ENCODE measurements at places on chromosomes 7 and 10.

GRCh38 chr10:24363070-24363469, 154.1 kb downstream of the KIAA1217 start:
- DNase-seq = no peak

- no peak for DNase-seq
Observed at GRCh38 chr10:34190580-34190979, 624.5 kb downstream of the PARD3 start.

DNA sequence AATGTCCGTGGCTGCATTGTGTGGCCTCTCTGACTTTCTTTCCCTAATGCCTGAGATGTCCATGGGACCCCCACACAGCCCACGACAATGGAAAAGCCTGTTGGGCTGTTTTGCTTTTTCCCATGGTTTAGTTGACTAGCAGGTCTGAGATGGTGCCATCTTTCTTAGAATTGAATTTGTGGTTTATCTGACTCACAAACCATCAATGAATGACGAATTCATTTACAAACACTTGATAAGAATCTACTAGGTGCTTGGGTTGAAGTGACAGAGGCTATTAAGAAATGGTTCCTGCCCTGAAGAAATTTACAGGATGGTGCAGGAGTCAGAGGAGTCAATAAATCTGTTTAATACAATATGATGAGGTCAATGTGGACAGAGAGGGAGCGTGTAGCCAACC, 75.4 kb downstream of the OTUD1 start:
- no peak for DNase-seq

DNA sequence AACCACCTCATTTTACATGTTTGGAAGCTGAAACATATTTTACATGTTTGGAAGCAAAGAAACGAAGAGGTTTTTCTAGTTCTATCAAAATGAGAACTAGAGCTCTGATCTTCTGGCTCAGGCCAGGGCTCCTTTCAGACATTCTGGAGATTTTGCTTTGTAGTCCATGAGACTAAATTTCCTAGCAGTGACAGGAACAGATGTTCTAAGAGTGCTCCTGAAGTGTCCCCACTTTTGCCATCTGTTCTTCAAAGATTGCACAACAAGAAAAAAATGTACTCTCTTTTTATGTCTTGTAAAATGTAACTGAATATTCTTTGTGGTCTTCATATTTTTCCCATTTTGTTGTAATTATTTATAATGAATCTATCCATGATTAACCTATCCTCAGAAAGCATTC, 196.4 kb upstream of the PCLO start:
- DNase-seq = no peak

- DNase-seq = no peak
Observed at GRCh38 chr7:121102619-121103018, 114.1 kb downstream of the CPED1 start.

GRCh38 chr10:14456870-14457266, 126.1 kb upstream of the FRMD4A start:
- DNase-seq = no peak

DNA sequence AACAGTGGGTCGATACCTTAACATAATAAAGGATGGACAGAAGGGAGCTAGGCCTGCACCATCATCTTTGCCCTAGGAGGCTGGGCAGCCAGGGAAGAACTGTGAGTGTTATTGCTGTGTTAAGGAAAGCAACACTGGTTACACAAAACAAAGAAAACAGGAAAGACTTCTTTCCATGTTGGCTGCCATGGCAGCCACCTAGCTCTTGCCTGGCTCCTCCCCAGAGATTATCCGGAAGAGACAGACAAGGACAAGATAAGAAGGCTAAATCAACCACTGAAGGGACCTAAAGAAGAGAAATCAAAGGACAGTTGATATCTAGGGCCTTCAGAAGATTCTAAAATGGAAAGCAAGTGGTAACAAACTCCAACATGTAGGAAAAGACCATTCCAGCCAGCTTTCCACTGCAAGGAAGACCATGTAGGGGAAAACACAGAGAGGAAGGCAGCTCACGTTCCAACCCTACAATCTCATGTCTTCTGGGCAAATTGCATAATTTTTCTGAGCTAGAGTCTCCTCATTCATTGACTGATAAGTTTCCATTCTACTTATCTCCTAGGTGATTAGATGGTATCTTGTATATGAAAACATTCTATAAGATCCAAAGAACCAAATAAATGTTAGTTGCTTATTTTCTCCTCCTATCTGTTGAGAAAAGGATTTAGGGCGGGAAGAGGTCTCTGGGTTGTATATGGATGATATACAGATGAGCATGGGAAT, 51.2 kb downstream of the SP8 start:
- no peak for DNase-seq

DNA sequence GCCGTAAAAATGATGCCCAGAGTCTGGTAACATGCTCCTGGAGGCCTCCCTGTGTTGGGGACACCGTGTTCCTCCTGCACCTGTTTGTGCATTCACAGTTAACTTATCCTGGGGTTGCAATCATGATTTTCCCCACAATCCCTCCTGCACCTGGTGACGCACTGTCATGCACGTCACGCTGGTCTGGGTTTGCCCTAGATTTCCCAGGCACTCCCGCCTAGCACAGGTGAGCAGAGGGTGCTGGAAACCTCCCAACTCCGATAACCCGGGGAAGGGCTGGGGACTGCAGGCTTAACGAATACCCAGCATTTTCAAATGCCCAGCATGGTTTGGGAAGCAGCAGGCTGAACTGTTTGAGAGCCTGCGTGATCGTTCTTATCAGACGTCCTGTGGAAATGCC, 427.1 kb downstream of the TCERG1L start:
- no peak for DNase-seq

GRCh38 chr7:37923996-37924395, 3.6 kb downstream of the EPDR1 start:
- no peak for DNase-seq

- no peak for DNase-seq
Observed at GRCh38 chr10:94299417-94299816, 63.3 kb downstream of the NOC3L start.

DNA sequence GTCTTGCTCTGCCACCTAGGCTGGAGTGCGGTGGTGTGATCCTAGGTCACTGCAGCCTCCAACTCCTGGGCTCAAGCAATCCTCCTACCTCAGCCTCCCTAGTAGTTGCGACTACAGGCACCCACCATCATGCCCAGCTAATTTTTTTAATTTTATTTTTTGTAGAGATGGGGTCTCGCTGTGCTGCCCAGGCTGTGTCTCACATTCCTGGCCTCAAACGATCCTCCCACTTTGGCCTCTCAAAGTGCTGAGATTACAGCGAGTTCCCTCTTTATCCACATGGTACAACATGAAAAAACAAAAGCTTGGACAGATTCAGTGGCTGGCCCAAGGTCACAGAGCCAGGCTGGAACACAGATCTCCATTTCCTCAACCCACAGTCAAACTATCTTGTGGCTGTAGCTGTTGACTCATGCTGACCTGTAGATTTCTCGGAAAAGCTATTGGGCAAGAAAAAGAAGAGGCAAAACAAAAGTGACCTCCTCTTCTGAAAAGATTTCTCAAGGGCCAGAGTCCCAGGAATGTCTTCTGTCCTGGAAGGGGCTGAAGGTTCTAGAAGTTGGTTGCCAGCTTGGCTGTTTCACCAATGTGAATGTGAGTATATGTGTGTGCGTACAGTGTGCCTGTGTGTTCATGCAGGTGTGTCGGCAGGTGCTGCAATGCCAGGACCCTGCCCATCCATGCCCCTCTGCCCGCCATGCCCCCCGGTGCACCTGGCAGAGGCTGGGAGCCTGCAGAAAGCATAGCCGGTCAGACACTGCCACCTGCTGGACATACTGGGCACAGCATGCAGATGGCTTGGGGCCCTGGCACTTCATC, 28.4 kb downstream of the TMEM130 start:
- peak; percentile 61 for DNase-seq

GRCh38 chr7:17370901-17371585, 72.6 kb downstream of the AHR start:
- no peak for DNase-seq

- no peak for DNase-seq
Observed at GRCh38 chr10:21521751-21522533, 3.5 kb downstream of the SKIDA1 start.

DNA sequence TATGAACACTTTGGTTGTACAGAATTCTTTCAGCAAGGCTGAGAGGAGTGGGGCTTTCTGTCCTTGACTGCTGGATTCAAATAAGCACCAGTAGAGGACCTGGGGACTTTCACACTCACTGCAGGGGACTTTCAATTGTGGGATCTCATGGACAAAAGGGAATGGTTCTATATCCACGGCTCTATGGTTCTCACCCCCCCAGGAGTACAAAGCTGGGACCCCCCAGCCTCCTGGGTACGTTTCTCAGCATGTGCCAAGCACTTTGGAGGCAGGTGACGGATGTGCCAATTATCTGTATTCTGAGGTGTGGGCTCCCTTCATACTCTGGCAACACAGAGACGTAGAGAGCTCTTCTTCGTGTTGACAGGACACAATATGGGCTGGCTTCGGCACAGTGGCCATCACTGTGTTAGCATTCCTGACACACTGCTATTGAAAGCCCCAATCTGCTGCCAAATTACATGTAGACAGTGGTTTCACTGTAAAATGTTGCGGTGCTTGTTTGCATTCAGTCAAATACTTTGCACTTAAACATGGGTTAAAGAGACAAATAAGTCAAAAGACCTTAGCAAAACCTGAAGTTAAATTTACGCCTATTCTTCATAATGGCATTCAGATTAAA, 92.7 kb upstream of the SAMD8 start:
- no peak for DNase-seq

DNA sequence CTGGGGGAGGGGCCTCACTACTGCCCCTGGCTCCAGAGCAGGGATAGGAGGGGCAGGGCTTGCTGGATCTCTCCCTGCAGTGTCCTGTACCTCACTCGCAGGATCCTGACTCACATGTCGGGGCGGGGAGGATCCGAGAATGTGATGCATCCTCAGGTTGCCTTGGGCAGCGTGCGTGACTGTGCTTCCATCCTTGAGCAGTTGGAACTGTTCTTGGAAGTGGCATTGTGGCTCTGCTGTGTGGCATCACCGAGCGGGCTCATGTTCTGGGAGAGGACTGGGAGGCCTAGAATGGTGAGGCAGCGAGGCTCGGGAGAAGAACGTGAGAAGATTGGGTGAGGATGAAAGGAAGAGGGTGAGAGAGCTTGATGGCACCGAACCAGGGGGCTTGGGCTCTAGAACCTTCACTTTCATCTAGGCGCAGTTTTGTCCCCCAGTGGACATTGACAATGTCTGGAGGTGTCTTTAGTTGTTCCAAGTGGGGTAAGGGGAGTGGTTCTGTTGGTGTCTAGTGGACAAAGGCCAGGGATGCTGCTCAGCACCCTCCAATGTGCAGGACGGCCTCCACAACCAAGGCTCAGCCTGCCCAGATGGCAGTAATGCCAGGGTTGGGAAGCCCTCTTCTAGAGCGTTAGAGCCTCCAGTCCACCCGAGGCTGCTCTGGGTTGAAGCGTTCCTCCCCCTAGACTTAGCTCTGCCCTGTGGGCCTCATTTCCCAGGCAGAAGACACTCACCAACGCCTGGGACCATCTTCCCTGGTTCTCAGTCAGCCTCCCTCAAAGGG, 8.4 kb downstream of the RARRES2 start:
- no peak for DNase-seq

DNA sequence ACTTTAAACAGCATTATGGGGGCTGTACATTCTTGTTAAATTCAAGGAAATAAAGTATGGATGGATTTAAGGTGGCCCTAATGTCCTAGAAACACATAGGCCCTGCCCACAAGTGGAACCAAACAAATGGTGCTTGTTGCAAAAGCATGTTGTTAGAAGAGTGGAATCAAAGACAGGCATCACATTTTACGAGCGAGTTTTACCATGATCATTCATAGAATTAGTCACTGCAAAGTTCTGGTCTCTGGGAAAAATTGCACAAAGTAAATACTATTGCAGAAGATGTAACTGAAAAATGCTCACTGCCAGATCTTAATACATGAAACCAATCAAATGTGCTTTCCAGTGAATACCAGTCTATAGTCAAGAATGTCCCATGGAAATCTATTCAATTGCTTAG, 677.1 kb downstream of the PARD3 start:
- DNase-seq = no peak

GRCh38 chr7:4207011-4207410, 475.1 kb upstream of the FOXK1 start:
- DNase-seq = no peak

DNA sequence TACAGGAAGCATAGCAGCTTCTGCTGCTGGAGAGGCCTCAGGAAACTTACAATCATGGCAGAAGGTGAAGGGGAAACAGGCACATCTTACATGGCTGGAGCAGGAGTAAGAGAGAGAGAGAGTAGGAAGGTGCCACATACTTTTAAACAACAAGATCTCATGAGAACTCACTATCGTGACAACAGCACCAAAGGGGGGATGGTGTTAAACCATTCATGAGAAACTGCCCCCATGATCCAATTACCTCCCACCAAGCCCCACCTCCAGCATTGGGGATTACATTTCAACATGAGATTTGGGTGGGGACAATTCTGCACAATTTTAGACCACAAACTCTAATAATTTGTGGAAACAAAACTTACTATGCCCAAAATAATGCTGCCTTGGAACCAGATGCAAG, 16.8 kb upstream of the ARMC3 start:
- DNase-seq = no peak

DNA sequence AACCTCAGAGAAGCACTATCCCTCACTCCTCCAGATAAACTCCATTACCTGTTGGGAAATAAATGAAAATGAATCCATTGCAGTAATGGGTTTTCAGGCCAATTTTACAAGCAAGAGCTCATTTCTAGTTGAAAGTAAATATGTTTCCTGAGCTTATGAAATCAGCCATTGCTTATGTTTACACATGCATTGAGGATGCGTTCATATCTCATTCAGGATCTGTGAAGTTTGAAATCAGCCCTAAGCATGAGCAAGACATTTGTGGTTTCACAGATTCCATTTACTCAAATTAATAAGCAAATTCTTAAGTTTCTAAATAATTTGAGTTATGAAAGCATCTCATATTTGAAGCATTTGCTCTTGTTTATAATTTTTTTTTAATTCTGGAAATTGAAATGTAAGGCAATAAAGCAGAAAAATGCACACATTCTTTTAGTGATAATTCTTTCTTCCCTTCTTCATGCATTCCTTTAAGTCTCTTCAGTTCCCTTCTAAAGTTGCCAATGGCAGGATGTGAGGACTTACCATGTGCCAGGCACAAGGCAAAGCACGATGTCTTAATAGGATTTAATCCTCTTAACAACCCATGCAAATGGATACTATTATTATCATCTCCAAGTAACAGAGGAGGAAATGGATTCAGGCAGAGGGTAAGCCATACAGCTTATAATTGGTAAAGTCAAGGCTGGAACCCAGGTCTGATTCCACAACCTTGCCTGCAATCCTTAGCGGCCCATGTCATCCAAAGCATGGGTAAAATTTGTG, 35.0 kb upstream of the CTTNBP2 start:
- no peak for DNase-seq

DNA sequence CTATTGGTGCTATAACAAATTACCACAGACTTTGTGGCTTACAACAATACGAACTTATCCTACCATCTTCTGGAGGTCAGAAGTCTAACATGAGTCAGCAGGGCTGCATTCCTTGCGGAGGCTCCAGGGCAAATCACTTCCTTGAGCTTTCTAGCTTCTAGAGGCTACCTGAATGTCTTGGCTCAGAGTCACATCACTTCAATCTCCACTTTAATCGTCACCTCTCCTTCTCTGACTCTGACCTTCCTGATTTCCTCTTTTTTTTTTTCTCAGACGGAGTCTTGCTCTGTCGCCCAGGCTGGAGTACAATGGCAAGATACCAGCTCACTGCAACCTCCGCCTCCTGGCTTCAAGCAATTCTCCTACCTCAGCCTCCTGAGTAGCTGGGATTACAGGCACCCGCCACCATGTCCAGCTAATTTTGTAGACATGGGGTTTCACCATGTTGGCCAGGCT, 44.6 kb upstream of the ANAPC16 start:
- no peak for DNase-seq

- no peak for DNase-seq
Observed at GRCh38 chr7:44065431-44066110, at the start of gene PGAM2. Gene PGAM2 (minus strand): TSS chr7:44065567. CDS start chr7:44065529, 38 bp downstream.

GRCh38 chr7:82373926-82374635, 69.5 kb downstream of the CACNA2D1 start:
- DNase-seq = no peak

Measured in effector CD4-positive, alpha-beta T cell (primary cell).